ENCODE measurements at places on chromosomes 12 and 14. TPM values are rescaled to one million over a fixed set of nuclear protein-coding genes. Genes with fewer than 3 reads are reported as not detected.

- no peak for DNase-seq
These were observed 26.8 kb downstream of the ZFYVE1 start for GRCh38 chr14:73000073-73000472.

DNA sequence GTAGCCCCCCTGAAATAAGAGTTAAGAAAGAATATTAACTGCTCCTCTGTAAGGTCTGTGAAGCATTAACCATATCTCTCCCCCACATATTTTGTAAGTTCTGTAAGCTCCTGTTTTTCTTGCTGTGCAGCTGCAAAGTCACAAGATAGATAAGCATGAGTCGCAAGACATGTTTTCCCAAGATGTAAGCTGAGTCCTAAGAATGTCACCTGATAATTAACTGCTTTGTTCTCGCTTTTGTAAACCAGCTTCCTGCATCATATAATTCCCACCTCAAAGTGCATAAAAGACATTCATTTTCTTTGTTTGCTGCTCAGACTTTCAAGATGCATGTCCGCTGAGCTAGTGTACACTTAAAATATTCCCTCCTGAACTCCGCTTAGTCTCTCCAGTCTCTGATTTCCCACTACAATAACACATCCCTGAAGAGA is 27.0 kb upstream of the PHC1 start:
- no peak for DNase-seq

DNA sequence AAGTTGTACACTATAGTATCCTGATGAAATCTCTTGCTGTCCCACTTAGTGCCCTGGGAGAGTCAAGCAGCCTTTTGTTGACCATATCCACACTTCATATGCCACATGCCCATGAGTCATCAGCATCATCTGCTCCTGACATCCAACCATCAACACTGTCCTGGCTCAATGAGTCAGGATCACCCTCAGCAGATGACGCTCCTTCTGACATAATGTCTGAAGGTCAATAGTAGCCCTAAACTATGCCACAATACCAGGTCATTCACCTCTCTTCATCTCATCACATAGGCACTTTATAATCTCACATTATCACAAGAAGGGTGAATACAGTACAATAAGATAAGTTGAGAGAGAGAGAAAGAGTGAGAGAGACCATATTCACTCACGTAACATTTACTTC is 369.0 kb upstream of the FAR2 start:
- DNase-seq: no peak

GRCh38 chr12:95335948-95336347 is 118.3 kb downstream of the VEZT start:
- DNase-seq: no peak

DNA sequence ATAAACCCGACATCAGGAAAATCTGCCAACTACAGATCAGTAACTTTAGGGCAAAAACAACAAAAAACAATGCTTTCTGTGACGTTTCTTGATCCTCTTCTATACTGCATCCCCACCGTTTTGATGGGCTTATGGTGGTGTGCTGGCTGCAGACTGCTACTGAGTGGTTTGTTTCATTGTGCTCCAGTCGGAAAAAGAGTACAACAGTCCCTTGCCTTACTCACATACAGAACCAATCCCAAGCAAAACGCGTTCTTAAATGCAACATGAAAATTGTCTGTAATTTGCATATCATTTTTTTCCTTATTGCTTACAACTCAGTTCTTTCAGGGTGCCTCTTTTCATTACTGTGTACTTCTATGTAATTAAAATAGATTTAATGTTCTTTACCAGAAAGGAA is 2.3 kb downstream of the ETV6 start:
- peak; percentile 29 for DNase-seq

KTN1 gene
- total RNA-seq: 239 TPM

PAWR gene
- 130 TPM for total RNA-seq

KANSL2 gene
- 33.5 TPM for total RNA-seq

ZDHHC22 gene
- 0.57 TPM for total RNA-seq

Data from endodermal cell (in vitro differentiated cells).